ENCODE measurements at places on chromosomes 3 and 15.
A peak's percentile ranks its signal among the peaks of the same experiment; 100 is the strongest.

DNA sequence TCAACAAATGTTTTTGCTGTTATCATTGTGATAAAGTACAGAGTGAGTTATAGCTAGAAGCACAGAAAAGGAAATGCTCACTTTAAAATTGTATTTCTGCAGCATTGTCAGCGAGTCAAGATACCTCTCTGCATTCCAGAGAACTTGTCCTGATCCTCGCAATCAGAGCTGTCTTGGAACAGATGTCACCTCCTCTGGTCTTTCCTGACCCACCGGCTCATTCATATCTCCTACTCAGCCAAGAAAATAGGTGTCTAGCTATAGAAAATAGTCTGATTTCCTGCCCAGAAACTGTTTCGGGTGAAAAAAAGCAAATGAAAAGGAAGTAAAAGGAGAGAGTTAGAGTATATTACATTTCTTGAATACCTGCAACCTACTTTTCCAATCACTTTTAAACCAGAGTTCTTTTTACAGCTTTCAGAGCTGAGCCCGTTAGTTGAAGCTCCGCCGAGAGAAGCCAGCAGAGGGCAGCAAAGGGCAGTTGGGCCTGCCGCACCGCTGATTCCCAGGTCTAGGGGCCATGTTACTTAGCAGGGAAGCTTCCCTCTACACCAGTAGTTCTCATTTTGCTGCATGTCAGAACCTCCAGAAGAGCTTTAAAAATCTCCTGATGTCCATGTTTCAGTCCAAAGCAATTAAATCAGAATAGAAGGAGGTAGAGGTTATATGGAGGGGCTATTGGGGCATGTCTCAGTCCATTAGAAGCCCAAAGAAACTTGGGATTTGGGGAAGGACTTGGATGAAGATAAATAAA is 185.7 kb upstream of the THRB start:
- peak; percentile 57 for DNase-seq
- no peak overlapping the region for H3K4me3 ChIP-seq
- no peaks in the 10 kb centered on the region for H3K36me3 ChIP-seq
- no peaks in the 10 kb centered on the region for H3K4me1 ChIP-seq

GRCh38 chr3:172608575-172608974 is 85.3 kb upstream of the TNFSF10 start:
- no peaks in the 10 kb centered on the region for H3K36me3 ChIP-seq
- peaks cover 27% of the 10 kb centered on the region for H3K4me1 ChIP-seq
- H3K27ac ChIP-seq, result no peak overlapping the region
- DNase-seq, result peak; percentile 58
- no peak overlapping the region for H3K4me3 ChIP-seq

GRCh38 chr15:43915631-43916325 is 89.0 kb downstream of the WDR76 start:
- H3K27ac ChIP-seq, result no peak overlapping the region
- H3K4me1 ChIP-seq, result peaks cover 35% of the 10 kb centered on the region
- no peak overlapping the region for H3K4me3 ChIP-seq
- no peak for DNase-seq
- H3K36me3 ChIP-seq, result no peaks in the 10 kb centered on the region
- no peaks in the 10 kb centered on the region for H3K27me3 ChIP-seq

- no peak for DNase-seq
- H3K36me3 ChIP-seq, result no peaks in the 10 kb centered on the region
- no peak overlapping the region for H3K27ac ChIP-seq
- no peak overlapping the region for H3K4me3 ChIP-seq
- peaks cover 4% of the 10 kb centered on the region for H3K4me1 ChIP-seq
These were observed 14.9 kb downstream of the FAM162A start for GRCh38 chr3:122398920-122399319.

DNA sequence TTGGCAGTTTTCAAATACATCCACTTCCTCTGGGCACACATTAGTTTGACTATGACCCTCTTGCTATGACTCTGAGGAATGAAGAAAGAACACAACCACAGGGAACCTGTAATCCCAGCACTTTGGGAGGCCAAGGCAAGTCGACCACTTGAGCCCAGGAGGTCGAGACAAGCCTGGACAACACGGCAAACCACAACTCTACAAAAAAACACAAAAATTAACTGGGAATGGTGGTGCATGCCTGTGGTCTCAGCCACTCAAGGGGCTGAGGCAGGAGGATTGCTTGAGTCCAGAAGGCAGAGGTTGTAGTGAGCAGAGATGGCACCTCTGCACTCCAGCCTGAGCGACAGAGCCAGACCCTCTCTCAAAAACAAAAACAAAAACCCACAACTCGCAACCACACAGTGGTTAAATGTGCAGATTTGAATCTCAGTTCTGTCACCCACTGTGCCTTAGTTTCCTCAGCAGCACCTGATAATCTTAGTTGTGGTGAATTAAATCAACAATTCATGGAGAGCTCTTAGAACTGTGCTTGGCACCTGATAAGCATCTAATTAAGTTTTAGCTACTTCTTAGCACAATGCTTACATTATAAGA is 65.7 kb downstream of the MYLK start:
- peaks cover 9% of the 10 kb centered on the region for H3K4me1 ChIP-seq
- no peak overlapping the region for H3K27ac ChIP-seq
- no peaks in the 10 kb centered on the region for H3K36me3 ChIP-seq
- no peak overlapping the region for H3K4me3 ChIP-seq
- no peak for DNase-seq

DNA sequence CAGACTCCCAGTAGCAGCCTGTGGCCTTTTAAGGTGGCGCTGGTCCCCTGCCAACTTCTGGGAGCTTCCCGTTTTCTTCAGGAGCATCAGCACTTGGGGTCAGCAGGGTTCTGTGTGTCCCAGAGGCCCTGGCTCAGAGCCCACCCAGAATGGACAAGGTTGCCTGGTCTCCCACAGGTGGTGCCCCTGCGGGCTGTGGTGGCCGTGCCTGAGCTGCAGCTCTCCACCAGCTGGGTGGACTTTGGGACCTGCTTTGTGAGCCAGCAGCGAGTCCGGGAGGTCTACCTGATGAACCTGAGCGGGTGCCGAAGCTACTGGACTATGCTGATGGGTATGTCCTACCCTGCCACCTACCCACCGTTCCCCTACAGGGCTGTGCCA is 15.5 kb downstream of the ACAA1 start:
- H3K27me3 ChIP-seq, result no peaks in the 10 kb centered on the region
- DNase-seq, result no peak
- no peak overlapping the region for H3K27ac ChIP-seq

GRCh38 chr15:52337198-52337853 is 41.7 kb upstream of the MYO5C start:
- no peaks in the 10 kb centered on the region for H3K36me3 ChIP-seq
- H3K4me3 ChIP-seq, result no peak overlapping the region
- peak overlapping the region; percentile 34 for H3K27ac ChIP-seq
- peak; percentile 39 for DNase-seq
- H3K27me3 ChIP-seq, result no peaks in the 10 kb centered on the region

DNA sequence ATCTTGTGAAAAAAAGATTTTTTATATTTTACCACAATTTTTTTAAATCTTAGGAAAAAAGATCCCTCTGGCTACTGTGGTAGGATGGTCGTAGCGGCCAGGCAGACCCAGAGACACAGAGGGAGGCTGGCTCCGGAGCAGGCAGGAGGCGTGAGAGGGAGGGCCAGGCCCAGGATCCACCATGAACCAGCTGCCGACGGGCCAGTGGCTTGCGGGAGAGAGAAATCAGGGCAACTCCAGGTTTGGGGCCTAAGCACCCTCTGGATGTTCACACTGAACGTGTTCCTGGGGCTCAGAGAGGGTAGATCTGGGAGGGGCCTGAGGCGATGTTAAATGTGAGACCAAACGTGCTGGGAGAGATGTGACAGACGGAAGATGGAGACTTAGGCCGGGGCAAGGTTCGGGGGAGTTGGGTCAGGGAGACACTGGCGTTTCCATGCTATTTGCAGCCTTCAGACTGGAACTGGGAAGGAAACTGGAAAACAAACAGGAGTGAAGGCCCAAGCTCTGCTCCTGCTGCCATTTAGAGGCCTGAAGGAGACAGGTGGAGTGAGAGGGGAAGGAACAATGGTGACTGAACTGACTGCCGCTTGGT is 1.6 kb upstream of the VILL start:
- H3K36me3 ChIP-seq, result no peaks in the 10 kb centered on the region
- no peaks in the 10 kb centered on the region for H3K27me3 ChIP-seq
- peaks cover 6% of the 10 kb centered on the region for H3K4me1 ChIP-seq
- no peak for DNase-seq
- no peak overlapping the region for H3K4me3 ChIP-seq

- no peak overlapping the region for H3K4me3 ChIP-seq
- H3K27me3 ChIP-seq, result no peaks in the 10 kb centered on the region
- DNase-seq, result peak; percentile 36
- no peaks in the 10 kb centered on the region for H3K4me1 ChIP-seq
- peaks cover 3% of the 10 kb centered on the region for H3K36me3 ChIP-seq
These were observed 27.3 kb downstream of the LARP6 start for GRCh38 chr15:70826634-70827033.

DNA sequence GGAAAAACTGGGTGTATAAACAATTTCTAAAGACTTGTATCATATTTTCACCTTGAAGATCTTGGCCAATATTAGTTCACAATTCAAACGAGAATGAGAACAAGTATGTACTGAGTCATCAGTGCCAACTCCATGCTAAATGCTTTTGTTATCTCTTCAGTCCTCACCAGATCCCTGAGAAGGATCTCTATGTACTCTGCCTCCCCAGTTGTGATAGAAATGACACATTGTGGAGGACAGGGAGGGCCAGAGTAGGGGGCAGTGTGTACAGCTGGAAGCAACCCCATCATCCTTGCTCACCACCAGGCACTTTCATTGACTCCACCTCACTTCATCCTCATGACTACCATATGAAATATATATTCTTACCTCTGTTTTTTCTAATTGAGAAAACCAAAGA is 353.7 kb upstream of the SOX2 start:
- H3K27ac ChIP-seq, result no peak overlapping the region
- DNase-seq, result no peak
- no peaks in the 10 kb centered on the region for H3K36me3 ChIP-seq
- H3K4me3 ChIP-seq, result no peak overlapping the region

DNA sequence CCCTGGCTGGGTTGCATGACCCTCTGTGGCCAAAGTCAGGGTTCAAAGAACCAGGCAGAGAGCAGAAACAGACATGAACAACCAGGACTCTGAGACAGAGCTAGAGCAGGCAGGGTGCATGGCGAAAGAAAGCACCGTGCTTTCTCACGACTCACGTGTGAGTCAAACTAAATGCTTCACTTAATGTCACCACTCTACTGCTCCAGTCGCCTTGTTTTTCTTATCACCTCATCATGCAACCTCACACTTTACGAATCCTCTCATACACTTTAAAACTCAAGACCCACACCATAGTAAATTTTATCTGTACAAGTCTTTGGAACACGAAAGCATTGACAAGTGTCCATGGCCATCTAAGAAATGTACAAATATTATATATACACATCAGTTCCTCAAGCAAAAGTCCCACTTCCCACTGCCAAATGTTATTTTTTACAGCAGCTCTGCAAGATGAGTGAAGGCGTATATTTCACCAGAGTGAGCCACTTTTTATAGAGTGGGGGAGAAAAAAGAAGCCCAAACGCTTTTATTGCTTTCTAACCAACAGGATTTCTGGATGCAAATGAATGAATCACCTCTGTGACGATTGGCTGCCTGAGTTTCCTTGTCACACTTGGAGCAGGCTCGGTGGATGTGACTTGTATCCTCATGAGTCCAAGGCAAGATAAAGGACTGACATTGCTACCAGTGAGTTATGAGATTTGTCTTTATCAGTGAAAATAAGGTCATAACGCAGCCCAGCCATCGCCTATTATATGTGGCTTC is 16.0 kb upstream of the MEGF11 start:
- no peaks in the 10 kb centered on the region for H3K36me3 ChIP-seq
- no peak overlapping the region for H3K27ac ChIP-seq
- no peaks in the 10 kb centered on the region for H3K4me1 ChIP-seq
- H3K4me3 ChIP-seq, result no peak overlapping the region

DNA sequence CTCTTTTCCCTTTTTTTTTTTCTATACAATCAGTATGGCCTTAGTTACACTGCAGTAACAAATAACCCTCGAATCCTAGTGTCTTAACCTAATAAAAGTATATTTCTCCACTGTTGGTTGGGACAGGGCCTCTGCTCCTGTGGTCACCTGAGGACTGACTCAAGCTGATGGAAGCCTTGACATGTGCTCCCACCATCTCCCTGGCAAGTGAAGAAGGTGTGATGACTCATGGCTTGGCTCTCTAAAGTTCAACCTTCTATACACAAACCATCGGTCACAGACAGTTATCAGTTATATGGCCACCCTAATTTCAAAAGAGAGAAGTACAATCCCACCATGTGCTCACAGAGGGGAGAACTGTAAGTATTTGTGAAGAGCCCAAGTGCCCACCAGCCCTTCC is 65.8 kb upstream of the CACNA2D3 start:
- H3K36me3 ChIP-seq, result no peaks in the 10 kb centered on the region
- no peak for DNase-seq
- no peaks in the 10 kb centered on the region for H3K4me1 ChIP-seq
- no peak overlapping the region for H3K4me3 ChIP-seq
- H3K27ac ChIP-seq, result no peak overlapping the region

DNA sequence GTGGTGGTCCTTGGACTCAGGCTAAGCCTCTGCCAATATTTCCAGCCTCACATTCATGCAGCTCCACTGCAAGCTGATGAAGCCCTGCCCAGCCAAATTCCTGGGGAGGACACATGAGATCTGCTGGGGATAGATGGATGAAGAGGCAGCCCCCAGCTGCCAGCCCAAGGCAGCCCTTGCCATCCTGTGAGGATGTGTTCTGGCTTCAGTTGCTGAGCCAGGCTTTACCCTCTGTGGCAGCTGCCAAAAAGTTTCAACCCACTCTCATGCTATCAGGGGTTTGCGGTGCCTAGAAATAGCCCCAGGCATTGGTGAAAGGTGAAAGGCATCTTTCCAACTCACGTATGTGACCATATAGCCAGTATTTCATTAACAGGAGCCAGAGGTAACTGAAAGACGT is 37.6 kb downstream of the C2CD4A start:
- no peaks in the 10 kb centered on the region for H3K27me3 ChIP-seq
- H3K27ac ChIP-seq, result no peak overlapping the region
- no peak overlapping the region for H3K4me3 ChIP-seq
- H3K36me3 ChIP-seq, result no peaks in the 10 kb centered on the region

- H3K27ac ChIP-seq, result no peak overlapping the region
- H3K4me1 ChIP-seq, result no peaks in the 10 kb centered on the region
- no peak overlapping the region for H3K4me3 ChIP-seq
- H3K36me3 ChIP-seq, result no peaks in the 10 kb centered on the region
- H3K27me3 ChIP-seq, result no peaks in the 10 kb centered on the region
These were observed 225.6 kb downstream of the TIGIT start for GRCh38 chr3:114519415-114519814.

DNA sequence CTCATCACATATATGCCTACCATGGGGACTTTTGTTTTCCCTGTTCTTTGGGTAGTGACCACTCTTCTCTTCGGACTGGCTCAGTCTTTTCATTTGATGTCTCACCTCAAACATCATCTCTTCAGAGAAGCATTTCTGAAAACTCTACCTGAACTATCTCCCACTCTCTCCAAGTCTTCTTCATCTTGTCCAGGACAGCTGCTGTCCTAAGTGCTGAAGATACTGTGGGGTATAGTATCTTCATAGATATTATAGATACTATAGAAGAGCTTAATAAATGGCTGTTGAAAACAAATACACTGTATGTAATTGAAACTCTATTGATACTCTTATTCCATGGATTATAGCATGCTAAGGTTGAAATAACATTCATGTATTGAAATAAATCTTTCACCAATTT is 672.3 kb downstream of the CADM2 start:
- no peak for DNase-seq
- H3K36me3 ChIP-seq, result no peaks in the 10 kb centered on the region
- no peaks in the 10 kb centered on the region for H3K27me3 ChIP-seq
